ENCODE measurements at places on chromosomes 1 and 21.

DNA sequence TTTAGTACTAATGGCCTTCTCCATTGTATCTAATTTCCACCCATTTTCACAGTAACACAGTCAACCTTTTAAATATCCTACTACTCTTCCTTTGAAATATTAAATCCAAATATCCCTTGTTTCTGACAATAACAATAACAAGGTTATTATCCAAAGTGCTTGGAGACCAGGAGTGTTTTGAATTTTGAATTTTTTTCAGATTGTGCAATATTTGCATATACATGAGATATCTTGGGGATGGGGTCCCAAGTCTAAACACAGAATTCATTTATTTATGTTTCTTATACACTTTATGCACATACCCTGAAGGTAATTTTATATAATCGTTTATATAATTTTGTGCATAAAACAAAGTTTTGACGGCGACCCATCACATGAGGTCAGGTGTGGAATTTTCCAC lies 17.5 kb downstream of the DMAP1 start:
- no peak for DNase-seq

DNA sequence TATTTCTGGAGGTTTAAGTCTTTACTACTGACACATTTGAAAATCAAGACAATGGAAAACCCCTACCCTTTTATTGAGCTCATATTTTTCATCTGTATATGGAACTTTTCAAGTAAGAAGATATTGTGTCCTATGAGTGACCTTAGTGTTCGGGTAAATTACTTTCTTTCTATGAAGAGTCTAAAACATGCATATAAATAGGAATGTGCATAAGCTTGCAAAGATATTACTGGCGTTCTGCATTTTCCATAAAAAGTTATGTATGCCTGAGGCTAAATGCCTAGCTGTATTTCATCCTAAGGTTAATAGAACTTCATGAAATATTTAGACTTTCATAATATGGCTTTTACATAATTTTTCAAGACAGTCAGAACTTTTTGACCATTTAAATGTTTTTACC lies 495.8 kb upstream of the ADAMTS5 start:
- DNase-seq = no peak

DNA sequence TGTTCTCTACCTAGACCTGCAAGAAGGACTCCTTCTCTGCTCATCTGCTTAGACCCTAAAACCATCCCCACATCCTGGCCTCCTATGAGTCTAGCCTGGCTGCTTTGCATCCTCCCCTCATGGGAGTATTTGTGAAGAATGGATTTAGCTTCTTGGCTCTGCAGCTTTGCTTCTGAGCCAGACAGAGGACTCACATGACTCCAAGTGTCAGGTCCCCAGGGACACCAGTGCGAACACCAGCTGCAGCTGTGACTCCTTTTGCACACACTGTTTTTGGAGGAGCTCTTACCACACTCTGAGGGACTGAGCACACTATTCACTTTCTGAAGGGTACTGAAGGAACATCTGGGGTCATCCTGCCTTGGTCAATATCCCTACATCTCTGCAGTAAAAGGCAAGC lies 131.8 kb upstream of the SGIP1 start:
- no peak for DNase-seq

DNA sequence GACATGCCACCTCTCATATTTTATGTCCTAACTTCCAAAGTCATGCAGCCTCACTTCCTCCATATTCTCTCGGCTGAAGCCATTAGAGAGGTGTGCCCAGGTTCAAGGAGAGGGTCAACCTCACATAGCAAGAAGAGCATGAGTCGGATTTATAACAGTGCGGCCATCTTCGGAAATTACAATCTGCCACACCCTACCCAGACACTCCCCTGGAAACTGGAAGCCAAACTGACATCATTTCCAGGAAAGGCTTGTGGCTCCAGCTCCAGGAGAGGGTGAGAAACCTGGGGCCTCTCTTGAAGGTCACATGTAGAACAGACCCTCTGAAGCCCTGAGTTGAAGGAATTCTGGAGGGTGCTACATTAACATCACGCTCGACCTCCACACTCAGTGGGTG lies 73.5 kb downstream of the RRAGC start:
- DNase-seq = no peak

GRCh38 chr1:17926906-17927305 lies 171.8 kb downstream of the ACTL8 start:
- no peak for DNase-seq

- no peak for DNase-seq
These were observed 8.2 kb upstream of the CDK11A start for GRCh38 chr1:1732381-1732780.

GRCh38 chr1:47763591-47764171 lies 233.5 kb downstream of the TRABD2B start:
- DNase-seq = no peak

DNA sequence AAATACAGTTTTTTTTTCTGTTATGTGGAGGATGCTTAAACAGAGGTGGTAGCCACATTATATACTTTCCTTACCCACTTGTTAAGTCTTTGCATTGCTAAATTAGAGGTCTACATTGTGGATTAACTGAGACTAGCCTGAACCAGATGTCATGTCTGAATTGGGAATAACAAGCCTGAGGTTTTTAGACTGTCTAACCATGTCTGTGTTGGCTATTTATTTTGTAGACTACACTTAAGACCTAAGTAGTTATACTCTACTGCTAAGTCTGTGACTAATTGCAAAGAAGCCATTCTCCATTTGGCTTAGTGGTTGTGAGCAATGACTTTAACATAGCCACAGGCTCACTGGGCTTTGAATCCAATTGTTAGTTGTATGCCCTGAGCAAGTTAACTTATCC lies 45.4 kb downstream of the CDC14A start:
- DNase-seq = no peak
